GM18507 (cell line): ENCODE measurements at places on chromosomes 6 and 20.

GRCh38 chr6:147154454-147154853 lies 49.8 kb upstream of the STXBP5 start:
- DNase-seq, result no peak

GRCh38 chr6:158793432-158793831 lies 25.7 kb downstream of the EZR start:
- DNase-seq, result no peak

- DNase-seq, result no peak
Measured at GRCh38 chr6:74654296-74654695, 551.6 kb downstream of the COL12A1 start.

GRCh38 chr6:3777730-3778461 lies 26.4 kb upstream of the PXDC1 start:
- no peak for DNase-seq

DNA sequence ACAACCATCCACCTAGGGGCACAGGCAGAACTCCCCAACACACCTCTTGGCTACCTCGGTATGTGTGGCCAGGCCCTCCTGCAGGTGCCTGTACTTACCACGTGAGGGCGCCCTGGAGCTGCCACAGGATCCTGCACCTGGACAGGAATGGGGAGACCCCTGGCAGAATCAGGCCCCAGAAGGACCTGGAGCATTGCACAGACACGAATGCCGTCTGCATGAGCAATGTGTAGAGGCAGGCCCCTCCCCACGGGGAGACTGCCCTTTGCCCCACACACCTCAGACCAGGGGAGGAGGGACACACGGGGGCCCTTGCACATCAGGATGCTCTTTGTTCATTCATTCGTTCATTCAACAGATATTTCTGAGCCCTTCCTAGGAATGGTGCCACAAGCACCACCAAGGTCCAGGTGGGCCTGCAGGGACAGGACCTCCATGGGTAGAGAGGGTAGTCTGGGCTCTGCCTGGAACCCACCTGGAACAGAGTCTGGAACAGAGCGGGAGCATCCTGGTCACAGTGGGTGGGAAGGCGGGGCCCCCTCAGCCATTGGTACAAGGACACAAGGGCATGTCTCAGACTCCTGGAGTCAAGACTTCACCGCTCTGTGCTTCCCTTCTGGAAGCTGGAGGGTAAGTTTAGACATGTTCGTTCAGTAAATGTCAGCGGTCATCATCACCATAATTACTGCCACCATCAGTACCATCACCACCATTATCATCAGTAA lies 32.3 kb downstream of the YTHDF1 start:
- peak; percentile 52 for DNase-seq

DNA sequence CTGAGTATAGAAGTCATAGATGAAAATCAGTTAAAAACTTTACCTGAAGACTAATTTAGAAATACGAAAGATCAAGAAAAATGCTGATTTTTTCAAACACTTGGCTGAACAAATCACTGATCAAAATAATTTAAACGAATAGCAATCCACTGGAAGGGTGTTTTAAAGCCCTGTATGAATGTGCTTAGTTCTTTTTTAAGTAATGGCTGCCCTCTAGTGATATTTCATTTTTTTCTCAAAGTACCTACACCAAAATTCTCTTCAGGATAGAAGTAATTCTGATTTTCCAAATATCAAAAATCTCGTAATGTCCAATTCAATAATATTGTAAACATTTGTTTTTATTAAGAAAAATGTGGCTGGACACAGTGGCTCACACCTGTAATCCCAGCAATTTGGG lies 32.5 kb downstream of the AKAP7 start:
- no peak for DNase-seq

DNA sequence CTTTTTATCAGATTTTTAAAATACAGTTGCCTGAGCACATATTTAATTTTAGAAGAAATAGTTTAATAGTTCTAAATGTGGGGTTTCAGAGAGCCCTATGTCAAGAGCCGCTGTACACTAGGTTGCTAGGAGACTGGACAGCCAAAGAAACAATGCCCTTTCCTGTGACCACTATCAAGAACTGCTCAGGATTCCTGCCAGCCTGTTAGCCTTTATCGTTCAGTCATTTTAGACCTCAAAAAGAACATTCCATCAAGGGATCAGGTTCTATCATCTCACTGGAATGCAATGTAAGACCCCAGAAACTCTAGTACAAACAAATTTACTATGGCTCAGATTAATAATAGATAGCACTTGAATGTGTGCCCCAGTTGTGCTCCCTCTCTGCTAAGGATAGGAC lies 181.2 kb upstream of the CCN2 start:
- no peak for DNase-seq

GRCh38 chr6:39426073-39426456 lies 103.6 kb upstream of the KCNK16 start:
- no peak for DNase-seq

DNA sequence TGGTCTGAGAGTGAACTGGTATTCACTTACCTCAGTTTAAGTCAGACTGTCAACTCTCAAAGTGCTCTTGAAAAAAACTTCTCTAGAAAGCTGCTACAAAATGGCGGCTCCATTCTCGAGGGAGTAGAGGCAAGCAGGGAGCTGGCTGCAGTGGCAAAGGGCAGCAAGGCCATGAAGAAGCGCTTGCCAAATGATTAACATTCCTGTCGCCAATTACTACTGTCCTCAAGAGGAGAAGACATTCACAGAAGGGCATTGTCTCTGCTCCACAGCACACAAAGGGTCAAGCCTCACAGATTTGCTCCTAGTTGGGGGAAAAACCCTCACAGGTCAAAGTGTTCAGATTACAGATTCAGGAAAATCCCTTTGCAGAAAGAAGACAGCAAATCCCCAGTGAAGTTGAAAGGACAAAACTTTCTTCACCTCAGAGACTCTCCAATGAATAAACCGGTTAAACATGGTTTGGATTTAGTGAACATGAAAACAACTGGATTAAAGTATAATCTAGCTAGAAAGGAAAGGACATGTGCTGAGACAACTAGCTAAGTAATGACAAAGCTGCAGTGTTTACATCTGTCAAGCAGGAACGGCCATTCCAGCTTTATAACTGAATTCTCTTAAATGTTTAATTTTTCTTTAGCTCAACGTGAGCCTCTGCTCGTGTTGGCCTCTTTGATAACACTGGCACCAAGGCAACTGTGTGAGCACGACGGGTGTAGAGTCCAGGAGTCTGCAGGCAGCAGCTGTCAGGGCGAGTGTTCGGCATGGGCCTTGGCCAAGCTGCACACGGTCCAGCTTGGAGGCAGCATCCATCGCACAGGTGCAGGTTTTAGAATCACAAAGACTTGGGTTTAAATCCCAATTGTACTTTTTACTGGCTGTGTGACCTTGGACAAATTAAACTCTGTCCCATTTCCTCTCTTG lies 37.6 kb downstream of the NR2E1 start:
- DNase-seq, result no peak

DNA sequence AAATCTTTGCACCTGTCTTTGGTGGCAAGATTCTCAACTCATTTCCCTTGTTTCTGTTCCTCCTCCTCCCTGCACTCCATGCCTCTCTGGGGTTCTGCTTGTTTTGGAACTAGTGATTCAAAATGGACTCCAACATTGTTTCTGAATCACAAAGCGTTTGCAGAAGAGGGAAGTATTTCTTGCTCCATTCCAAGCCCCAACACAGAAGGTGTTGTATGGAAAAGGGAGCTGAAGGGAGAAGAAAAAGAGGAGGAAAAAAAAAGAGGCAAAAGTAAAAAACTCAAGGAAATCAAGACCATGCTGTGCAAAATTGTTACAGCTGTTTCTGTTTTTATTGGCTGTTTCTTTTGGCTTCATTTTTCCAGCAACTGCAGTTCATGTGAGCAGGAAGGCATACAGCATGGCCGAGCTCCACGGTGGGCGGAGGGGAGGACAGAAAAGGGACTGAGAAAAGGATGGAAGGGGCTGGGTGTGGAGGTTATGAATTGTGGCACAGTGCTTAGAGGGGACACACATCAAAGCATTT lies 66.9 kb upstream of the PRL start:
- DNase-seq, result no peak

- DNase-seq, result no peak
Measured at GRCh38 chr20:20022498-20022897, 5.3 kb downstream of the NAA20 start.

DNA sequence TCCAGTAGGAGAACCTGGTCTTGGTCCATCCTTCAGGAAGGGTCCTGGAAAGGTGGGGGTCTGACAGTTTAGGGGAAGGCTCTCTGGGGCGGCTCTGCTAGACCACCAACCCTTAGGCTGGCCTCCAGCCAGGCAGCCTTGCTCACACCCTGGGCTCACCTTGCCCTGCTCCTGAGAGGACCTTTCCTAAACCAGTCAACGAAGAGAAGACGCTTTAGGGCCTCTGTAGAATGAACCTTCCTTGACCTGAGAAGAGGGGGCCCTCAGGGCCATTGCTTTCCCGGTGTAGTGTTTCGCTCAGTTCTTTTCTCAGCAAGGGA lies 1.1 kb downstream of the CDC25B start:
- no peak for DNase-seq

DNA sequence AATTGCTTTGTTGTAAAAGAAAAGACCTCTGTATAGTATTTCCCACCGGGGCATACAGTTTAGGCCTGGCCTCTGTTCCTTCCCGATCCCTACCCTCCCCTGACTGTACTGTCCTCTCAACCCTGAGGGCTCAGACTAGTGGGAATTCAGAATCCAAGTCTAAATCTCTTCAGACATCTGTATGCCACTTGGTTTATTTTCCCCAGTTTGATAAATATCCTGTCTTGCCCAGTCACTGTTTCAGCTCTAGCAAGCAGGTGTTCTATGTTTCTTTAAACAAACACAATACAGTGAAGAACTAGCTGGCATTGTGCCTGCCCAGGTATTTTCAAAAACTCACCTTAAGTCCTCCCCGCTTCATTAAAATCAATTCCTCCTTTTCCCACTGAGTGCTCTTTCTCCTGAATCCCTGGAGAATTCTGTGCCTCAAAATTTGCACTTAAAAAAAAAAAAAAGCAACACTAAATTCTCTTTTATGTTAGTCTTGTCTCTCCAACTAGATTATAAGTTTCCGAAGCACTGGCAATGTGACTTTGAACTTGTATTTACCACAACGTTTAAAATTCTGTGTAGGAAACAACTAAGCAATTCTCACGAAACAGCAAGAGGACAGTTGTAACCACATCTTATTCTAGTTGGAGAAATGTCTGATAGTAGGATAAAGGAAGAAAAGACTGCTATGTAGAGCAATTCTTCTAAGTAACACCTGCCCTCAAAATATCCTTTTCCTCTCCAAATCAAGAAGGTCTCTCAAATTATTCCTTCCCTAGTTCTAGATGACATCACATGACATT lies 112.0 kb upstream of the CARMIL1 start:
- DNase-seq, result no peak

DNA sequence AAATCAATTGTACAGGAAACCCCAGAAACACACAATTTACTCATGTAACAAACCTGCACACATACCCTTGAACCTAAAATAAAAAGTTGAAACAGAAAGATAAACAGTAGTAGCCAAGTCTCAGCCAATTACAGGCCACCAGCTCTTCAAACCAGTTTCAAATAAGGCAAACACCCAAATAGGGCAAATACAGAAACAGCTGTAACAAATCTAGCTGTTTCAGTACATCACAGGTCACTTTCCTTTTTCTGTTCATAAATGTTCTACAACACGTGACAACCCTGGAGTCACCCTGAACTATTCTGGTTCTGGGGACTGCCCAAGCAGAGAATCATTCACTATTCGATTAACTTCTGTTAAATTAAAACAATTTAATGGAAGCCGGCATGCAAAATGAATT lies 329.0 kb downstream of the GJA1 start:
- no peak for DNase-seq

- DNase-seq, result no peak
Measured at GRCh38 chr6:170116636-170117035, 174.2 kb downstream of the DLL1 start.

DNA sequence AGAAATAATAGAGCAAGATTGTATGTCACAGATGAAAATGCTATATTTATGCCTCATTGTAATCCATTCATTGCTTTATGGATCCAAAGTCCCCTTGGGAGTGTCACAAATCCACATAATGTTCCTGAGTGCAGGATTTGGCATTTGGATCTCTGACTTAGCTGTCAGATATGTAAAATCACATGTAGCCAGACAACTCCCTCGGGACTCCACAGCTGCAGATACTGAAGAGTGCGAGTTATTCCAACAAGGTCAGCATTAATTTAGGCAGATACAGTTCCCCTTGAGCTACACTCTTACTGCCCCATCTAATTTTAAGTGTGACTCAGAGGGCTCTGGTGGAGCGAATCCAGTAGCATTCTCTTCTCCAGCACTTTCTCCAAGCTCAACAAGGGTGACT lies 433.2 kb downstream of the CD83 start:
- no peak for DNase-seq

DNA sequence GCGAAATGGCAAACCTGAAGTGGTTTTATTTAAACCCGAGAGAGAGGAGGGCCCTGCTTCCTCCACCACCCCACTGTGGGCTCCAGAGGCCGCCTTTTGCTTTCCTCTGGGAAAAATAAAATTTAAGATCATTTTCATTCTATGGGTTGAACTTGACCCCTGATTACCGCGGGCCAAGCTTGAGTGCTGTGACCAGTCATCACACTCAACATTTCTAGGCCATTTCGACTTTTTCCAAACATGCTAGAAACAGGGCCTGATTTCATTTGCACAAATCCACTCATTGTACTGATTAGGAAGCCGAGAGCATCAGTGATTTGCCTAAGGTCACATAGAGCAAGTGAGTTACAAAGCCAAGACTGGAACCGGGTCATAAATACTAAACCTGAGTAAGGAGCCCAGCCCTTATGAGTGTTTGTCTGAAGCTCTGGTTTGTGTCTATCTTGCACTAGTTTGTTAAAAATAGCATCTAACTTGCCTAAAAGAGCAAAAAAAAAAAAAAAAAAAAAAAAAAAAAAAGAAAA lies 179.7 kb downstream of the DLL1 start:
- DNase-seq, result no peak
